Suppressor macrophage treated with lipopolysaccharide for 1 hour (primary cell): ENCODE measurements at places on chromosomes 6 and 20.

DNA sequence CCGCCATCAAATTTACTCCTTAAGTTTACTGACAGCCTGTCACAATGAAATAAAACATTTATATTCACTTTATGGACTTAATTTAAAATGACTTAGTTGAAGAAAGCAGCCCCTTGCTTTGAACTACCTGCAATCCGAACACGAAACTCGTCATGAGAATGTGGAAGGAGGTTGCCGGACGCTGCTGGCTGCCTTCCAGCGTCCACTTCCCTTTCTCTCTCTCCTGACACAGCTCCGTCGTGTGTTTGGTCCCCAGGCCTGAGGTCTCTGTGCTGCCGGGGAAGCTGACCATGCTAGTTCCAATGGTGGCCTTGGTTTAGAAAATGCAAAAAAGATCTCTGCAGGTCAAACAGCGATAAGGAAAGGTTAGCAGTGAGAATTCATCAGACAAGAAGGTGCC lies 519.7 kb downstream of the CDH26 start:
- no peak for DNase-seq

- DNase-seq: no peak
Measured at GRCh38 chr6:84842525-84843166, 78.2 kb upstream of the TBX18 start.

DNA sequence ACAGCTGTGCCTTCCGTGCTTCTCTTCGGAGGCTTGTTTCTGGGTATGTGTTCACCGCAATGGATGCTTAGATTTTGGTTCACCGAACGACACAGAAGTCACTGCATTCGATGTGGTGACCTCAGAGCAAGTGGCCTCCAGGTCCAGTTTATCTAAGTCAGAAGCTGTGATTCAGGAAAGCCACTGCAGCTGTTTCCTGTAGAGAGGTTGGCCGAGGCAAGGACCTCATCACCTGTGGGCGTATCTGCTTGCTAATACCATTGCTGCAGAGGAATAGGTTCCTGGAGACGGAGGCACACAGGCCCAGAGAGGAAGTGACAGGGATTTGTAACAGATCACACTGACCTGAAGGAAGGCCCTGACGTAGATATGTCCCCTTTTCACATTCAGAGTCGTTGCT lies 82.7 kb downstream of the FARS2 start:
- DNase-seq: peak; percentile 34

- DNase-seq: no peak
Measured at GRCh38 chr6:120590611-120591010, 743.7 kb downstream of the TBC1D32 start.

GRCh38 chr20:39716796-39717341 lies 754.7 kb downstream of the DHX35 start:
- DNase-seq: no peak

DNA sequence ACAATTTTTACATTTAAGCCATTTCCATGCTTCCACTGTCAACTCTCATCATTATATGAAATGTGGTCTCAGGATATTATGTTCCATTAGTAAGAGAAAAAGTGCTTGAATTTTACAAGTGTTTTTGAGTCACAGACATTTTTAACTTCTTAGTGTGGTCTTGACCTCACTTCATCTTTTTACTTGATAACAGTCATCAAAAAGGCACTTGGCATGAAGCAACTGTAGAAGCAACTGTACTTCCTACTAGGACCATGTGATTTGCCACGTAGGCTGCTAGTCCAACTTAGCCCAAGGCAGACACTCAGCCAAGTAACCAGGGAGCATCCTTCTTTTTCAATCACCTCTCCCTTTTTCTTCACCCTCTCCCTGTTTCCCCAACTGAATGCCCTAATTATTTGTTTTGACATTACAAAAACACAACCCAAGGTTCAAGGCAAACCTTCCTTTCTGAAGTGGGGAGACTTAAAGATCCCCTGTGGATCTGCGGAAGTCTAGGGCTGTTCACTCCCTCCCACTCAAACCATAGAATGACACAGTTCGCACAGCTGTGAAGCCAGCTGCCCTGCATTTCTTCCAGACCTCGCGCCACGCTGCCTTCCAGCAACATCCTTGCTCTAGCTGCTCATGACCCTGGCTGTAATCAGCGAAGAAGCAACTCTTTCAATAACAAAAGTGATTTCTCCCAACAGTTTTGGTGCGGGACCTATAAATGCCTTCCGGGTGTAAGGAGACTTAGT lies 45.0 kb downstream of the PHACTR1 start:
- DNase-seq: peak; percentile 39

DNA sequence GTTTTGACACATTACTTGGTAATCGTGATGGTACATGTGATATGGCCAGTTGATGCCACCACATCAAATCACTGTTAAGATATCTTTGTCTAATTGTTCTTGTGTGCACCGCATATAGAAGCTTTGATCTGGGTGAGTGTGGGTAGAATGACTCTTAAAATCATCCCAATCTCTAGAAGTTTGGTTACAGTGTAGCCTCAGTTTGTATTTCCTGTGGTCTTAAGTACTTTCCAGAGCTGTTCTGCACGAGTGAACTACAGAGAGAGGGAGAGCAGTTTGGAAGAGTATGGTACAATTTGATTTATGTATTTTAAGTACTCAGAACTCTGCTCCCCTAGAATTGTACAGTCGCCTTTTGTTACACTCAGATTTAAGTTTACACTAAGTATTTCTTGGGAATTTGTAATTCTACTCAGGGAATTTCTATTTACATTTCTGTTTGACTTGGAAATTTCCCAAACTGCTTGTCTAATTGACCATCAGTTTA lies 37.5 kb downstream of the SNX9 start:
- no peak for DNase-seq

GRCh38 chr6:167733740-167734661 lies 92.7 kb upstream of the AFDN start:
- DNase-seq: no peak

DNA sequence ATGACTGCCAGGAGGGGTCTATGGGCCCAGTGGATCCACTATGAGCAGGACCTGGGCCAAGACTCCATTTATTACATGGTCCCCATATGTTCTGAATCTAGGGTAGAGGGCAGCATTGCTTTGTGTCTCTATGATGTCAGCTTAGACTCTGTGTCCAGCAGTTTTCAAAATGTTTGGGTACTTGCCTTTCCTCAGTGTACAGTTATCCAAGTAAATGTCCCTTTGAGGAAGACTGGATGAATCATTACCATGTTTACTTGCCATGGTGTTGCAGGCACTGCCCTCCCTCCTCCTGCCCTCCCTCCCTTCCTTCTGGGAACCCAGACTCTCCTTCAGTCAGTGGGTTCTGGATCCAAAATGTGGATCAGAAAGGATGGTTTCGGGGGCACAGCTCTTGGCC lies 108.6 kb downstream of the NRN1 start:
- DNase-seq: no peak

- DNase-seq: no peak
Measured at GRCh38 chr6:38279423-38279822, 360.3 kb downstream of the BTBD9 start.

GRCh38 chr20:46394872-46395760 lies 11.3 kb downstream of the ELMO2 start:
- DNase-seq: peak; percentile 57

DNA sequence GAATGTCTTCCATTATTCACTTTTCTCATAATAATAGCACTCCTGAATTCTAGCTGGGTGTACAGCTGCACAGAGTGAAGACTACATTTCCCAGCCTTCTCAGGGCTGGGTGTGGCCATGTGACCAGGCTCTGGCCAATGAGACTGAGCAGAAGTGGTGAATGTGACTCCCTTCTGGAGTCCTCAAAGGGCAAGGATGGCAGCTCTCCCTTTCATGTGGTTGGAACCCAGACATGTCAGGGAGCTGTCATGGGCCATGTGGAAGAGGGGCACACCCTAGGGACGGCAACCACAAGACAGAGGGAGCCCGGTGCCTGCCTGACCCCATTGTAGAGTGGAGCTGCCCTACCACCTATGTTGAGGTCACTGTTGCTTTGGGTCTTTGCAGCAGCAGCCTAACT lies 312.8 kb upstream of the SULF2 start:
- no peak for DNase-seq

DNA sequence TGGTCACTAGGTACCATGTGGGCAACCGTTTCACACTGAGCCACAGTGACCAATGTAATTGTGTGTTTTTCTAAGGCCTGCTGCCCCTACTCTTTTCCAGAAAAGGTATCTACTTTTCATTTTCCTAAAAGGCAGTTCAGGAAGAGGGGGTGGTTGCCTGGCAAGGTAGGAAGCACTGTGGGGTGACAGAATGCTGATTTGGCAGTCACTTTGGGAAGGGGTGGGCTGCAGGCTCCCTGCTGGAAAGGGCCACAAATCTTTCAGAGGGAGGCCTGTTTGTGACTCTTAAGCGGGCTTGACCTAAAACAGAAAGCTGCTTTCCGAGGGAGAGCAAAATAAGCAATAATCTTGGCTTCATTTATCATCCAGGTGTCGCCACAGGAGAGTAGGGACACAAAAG lies 5.2 kb upstream of the NNAT start:
- DNase-seq: no peak

GRCh38 chr6:9252799-9253198 lies 817.5 kb upstream of the SLC35B3 start:
- DNase-seq: no peak

DNA sequence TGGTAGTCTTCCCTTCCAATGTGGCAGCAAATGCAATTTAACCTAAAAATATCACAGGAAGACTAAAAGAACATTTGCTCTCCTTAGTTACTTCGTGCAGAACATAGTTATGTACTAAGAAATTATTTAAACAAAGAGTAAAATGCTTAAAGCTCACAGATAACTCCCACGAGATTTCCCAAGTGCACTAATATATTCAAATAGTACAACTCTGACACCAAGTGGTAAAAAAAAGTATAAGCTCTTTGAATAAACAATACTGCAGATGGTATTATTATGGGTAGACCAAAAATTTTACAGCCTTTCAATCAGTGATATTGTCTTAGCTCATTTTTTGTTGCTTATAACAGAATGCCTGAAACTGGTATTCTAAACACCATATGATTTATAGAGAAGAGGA lies 52.8 kb upstream of the FILIP1 start:
- DNase-seq: no peak

- DNase-seq: no peak
Measured at GRCh38 chr6:165854061-165854862, 191.2 kb upstream of the PDE10A start.

DNA sequence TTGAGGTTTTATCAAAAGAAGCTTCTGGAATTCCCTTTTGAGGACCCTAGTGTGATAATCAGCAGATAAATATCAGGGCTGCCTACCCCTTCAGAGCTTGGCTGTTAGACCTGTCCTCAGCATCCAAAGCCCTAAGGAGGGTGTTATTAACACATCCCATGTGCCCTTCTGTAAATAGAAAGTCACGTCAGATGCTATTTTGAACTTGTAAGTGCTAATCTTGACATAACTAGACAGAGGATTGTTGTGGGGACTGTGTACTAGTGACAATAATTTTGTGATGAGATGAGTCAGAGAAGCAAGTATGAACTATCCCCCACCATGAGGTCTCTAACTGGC lies 4.9 kb upstream of the LAMA4 start:
- no peak for DNase-seq

GRCh38 chr6:4948781-4949450 lies 54.9 kb downstream of the RPP40 start:
- no peak for DNase-seq

DNA sequence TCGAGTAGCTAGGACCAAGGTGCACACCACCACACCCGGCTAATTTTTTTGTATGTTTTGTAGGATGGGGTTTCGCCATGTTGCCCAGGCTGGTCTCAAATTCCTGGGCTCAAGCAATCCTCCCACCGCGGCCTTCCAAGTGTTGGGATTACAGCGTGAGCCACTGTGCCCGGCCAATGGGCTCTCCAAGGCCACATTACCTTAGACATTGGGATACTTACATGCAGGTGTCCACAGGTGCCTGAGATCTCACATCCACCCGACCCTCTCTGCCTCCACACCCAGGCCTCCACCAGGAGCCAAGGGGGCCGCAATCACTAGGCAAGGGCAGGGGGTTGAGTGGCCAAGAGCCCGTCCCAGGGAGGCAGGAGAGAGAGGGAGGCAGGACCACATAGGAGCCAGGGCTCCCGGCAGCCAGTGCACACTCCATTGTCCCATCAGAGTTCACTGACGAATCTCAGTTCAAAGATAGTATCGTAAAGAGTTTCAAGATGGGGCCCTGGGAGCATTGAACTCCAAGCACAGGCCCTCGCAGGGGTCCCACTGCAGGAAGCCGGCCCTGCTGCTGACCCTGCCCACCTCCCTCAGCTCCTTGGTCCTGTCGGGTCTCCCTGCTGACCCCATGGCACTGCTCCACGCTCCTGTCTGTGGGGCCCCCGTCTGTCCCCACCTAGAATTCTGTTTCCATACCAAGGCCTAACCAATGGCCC lies 55.3 kb downstream of the SSR1 start:
- no peak for DNase-seq

DNA sequence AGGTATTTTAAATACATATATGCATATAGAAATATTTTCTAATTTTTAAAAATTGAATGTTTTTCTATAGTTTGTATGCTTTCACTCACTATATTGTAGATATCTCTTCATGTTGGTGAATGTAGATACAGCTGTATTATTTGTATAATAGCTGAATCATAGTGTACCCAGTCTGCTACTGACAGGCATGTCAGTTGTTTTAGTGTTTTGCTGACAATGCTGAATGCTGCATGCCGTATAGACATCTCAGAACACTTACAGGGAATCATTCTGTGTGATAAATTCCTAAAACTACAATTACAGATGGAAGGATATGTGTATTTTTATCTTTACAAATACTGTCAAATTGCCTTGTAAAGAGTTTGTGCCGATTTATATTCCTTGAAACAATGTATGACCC lies 175.4 kb downstream of the SIM1 start:
- DNase-seq: no peak

GRCh38 chr6:82263916-82264315 lies 16.4 kb upstream of the IBTK start:
- no peak for DNase-seq

- DNase-seq: no peak
Measured at GRCh38 chr20:22575087-22575721, 9.2 kb downstream of the FOXA2 start.

DNA sequence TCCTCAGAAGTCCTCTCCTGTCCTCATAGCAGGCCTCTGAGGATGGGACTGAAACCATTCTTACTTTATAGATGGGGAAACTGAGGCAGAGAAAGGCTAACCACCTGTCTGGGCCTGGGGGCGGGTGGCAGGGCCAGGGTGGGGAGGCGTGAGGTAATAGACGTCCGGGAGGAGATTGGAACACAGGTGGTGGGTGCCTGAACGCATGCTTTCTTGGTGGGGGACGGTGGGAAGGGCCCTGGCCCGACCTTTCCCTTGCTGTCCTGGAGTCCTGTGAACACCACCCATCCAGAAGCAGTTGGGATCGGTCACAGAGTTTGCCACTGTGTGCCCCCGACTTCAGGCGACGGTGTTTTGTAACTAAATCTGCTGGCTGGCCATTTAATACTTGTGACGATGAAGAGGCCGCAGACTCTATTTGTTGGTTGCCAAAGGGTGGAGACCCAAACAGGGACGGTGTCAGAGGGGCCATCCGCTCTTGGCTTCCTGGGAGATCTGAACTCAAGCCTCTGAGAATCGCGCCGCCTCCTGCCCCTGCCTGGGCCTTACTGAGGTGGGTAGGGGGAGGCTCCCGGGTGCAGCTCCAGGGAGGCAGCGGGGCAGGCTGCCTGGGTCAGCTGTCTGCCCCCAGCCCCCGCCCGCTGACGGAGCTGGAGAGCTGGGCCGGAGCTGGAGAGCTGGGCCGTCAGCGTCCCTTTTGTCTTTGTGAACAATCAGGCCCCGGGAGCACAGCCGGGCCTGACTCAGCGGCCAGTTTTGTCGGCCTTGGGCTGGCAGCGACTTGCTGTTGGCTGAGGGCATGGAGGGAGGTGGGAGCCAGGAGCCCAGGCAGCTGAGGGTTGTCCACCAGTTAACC lies 4.1 kb downstream of the RBM38 start:
- no peak for DNase-seq

- DNase-seq: peak; percentile 88
Measured at GRCh38 chr6:20915156-20915555, 380.9 kb downstream of the CDKAL1 start.
